ENCODE measurements at places on chromosomes 12 and 14.

GRCh38 chr14:54818201-54819133 is 84.2 kb downstream of the GCH1 start:
- DNase-seq, result peak; percentile 93

GRCh38 chr12:2110127-2110526 is 57.3 kb downstream of the CACNA1C start:
- DNase-seq, result no peak

GRCh38 chr14:96693987-96694386 is 103.2 kb upstream of the VRK1 start:
- DNase-seq, result no peak

GRCh38 chr12:6124411-6125309 is at the start of gene VWF:
Gene VWF (minus strand): TSS chr12:6124670. CDS start chr12:6123196, 1,474 bp downstream.
- no peak for DNase-seq

DNA sequence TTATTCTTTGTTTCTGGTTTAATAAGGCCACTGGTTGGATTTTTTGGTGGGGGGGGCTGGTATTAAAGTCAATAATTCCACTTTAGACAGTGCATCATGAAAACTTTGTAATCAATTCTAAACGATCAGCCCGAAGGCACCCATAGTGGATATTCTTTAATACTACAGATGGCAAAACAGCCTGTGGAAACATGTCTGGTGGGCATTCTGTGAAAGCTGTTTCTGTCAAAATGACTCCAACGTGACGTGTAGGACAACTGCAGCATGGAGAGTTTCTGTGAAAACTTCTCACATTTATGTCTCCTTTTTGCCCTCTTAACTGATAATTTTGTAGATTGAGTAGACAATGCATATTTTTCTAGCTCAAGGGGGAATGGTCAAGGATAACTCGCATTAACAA is 185.8 kb upstream of the FLRT2 start:
- DNase-seq, result no peak

DNA sequence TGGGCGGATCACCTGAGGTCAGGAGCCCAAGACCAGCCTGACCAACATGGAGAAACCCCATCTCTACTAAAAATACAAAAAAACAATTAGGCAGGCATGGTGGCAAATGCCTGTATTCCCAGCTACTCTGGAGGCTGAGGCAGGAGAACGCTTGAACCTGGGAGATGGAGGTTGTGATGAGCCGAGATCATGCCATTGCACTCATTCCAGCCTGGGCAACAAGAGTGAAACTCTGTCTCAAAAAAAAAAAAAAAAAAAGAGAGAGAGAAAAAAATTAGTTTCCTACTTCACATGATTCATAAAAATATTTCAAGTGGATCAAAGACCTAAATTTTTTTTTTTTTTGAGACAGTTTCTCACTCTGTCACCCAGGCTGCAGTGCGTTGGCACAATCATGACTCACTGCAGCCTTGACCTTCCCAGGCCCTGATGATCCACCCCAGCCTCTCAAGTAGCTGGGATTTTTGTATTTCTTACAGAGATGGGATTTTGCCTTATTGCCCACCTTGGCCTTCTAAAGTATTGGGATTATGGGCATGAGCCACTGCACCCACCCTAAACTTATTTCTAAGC is 24.9 kb downstream of the FCF1 start:
- peak; percentile 46 for DNase-seq

- DNase-seq, result no peak
Observed at GRCh38 chr14:94952097-94952496, 182.2 kb upstream of the GSC start.

GRCh38 chr14:105192866-105193731 is 12.0 kb upstream of the NUDT14 start:
- DNase-seq, result no peak

GRCh38 chr12:108237272-108237671 is 101.8 kb downstream of the CMKLR1 start:
- no peak for DNase-seq

- DNase-seq, result peak; percentile 83
Observed at GRCh38 chr14:69077841-69078240, 75.1 kb downstream of the DCAF5 start.

DNA sequence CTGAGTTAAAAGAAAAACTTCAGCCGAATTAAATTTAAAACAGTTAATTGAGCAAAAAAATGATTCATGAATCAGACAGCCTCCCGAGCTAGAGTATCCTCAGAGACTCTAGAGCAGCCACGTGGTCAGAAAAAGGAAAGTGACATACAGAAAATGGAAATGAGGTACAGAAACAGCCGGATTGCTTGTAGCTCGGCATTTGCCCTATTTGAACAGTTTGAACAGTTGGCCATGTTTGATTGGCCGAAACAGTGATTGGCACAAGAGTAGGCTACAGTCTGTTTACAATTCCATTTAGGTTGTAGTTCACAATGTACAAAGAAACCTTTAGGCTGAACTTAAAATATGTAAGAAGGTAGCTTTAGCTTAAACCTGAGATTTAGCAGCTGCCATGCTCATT is 12.9 kb upstream of the OXA1L start:
- no peak for DNase-seq

GRCh38 chr12:57815177-57816000 is 3.1 kb downstream of the AVIL start:
- no peak for DNase-seq

DNA sequence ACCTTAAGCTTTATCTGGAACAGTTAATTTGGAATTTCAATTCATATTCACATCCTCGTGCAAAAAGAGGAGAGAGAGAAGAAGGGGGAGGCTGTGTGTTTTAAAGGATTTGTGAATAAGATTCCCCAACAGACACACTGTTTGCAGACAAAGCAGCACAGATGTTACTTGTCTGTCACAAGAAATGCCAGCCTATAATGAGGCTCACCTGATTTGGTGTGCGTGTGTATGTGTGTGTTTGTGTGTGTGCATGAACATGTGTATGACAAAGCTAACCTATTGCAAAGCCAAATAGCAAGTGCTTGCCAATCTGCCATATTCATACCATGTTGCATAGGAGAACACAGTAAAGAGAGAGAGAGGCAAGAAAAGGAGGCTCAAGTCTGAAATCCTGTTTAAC is 361.6 kb upstream of the NOVA1 start:
- DNase-seq, result no peak

DNA sequence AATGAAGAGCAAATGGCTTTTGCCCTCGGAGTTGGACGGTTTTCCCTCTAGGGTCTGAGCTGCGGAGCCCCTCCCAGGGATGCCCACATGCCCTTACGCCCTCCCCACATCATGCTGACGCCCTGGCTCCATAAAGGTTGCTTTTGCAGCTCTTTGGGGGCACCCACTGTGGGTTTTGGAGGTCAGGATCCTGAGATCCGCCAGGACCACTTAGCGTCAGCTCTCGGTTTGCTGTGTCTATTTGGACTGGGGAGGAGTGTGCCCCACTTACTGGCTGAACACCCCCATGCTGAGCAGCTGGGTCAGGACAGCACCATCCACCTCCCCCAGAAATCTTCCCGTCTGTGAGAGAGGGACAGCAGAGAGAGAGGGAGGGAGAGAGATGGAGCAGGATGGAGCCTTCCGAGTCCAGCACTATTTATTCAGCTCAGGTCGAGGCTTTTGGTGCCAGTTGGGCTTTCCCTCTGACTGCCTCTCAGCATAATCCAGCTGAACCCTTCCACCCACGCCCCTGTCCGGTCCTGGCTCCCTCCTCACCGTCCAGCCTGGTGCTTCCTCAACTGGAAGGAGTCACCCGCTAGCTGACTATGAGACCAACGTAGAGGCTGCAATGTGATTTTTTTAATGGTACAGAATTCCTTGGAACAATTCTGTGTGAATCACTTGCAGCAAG is 18.9 kb upstream of the LRTM2 start:
- DNase-seq, result peak; percentile 37

GRCh38 chr12:113613414-113613813 is 141.7 kb upstream of the LHX5 start:
- DNase-seq, result no peak

DNA sequence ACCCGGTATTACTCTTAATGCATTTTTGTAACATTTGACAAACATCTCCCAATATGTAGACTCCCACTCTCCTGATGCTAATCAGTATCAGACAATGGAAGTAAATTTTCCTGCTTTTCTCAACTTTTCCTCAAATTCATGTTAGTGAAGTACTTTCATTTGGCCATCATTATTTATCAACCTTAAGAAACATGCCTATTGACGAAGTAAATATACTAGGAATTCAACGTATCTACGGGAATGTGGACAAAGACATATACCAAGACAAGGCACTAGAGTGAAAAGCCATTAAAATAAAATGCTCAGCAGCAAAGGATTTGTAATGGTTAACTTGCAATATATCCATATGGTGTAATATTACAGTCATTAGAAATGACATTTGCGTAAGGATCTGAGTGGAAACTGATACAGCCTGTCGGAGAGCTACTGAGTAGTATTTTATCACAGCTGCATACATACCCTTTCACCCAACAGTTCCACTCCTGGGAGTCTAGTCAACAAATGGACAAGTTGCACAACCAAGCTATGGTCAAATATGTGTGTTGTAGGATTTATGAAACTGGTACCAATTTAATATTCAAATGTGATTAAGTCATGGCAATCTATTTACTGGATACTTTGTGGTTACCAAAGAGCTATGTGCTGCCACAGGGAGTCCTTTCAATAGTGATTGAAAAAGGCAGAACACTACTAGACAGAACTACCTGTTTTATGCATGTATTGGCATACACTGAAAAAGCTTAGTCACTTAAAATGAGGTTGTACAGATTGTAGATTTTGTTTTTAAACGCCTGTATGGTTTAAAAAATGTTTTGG is 26.5 kb downstream of the NUDT4 start:
- DNase-seq, result peak; percentile 70

- DNase-seq, result no peak
Observed at GRCh38 chr12:71804505-71804904, 35.1 kb upstream of the TBC1D15 start.

GRCh38 chr14:58535044-58535443 is 102.7 kb upstream of the DACT1 start:
- no peak for DNase-seq

GRCh38 chr12:61923152-61923551 is 337.1 kb upstream of the USP15 start:
- no peak for DNase-seq

DNA sequence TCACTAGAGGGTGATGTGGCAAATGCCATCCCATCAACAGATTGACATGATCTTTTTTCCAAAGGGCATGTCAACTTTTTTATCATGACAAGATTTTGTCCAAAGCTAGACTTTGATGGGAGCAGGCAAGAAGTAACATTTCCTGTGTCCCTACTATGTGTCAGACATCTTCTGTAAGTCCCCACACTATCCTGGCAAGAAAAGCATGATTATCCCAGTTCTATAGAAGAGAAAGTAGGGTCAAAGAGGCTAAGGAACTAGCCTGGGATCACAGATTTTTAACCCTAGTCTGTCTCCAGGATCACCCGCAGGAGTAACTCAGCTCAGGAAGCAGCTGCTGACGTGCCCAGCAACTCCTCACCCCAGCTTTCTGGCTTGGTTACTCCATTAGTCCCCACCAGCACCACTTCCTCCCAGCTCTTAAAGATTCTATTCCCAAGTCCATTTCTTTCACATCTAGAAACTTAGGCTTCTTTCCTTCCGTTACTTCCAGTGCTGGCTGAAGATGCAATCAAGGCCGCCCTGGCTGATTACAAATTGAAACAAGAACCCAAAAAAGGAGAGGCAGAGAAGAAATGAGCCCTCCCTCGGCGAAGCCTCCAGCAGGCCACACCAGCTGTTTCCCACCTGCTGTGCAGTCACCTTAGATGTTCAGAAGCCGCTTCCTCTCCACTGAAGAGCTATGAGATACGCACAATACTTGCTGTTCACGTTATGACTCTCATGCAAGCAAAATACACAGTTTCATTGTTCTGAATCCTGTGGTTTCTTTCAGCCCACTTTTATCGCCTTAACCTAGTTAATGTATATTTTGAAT is 6.2 kb downstream of the ISCU start:
- no peak for DNase-seq

- DNase-seq, result peak; percentile 83
Observed at GRCh38 chr12:119869720-119870119, 7.4 kb downstream of the CIT start.

DNA sequence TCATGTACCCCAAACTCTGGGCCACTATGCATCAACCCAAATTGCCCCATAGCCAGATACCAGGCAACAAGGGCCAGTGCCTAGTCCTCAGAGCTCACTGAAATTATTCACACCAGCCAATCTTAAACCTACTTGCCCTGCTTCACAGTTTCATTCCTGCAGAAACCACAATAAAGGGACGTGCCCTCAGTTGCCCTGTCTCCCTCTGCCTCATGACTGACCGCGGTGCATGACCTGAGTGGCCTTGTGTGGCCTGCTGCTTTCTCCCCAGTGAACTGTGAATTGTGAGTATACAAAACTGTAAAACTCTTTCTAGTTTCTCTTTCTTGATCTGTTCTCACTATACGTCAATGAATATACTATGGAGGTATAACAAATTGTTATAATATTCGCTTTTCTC is 490.9 kb upstream of the MIS18BP1 start:
- DNase-seq, result no peak

GRCh38 chr14:89748004-89748403 is 206.5 kb downstream of the EFCAB11 start:
- DNase-seq, result peak; percentile 70

DNA sequence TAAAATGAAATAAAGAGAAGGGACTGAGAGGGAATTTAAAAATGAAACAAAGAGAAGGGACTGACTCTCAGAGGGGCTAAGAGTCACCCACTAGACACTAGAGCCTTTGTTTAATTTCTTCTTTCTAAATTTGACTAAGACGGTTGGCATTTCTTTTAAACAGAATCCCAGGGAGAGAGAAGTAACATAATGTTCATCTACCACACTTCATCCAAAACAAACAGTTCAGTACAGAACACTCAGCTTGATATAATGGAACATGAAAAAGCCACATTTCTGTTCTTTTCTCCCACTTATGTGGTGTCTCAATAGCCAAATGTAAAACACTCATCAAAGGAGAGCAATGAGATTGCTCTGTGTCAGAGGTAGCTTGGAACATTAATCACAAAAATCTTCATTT is 10.1 kb upstream of the NT5DC3 start:
- no peak for DNase-seq

- DNase-seq, result peak; percentile 84
Observed at GRCh38 chr12:47705566-47706425, at the start of gene RPAP3. Gene RPAP3 (minus strand): TSS chr12:47706030. CDS start chr12:47702840, 3,190 bp downstream.
